Aortic smooth muscle cell (primary cell): ENCODE measurements at places on chromosomes 6 and 20. TPM values are rescaled to one million over a fixed set of nuclear protein-coding genes. Genes with fewer than 3 reads are reported as not detected.

Gene ZNF311
- 0.87 and 1.3 TPM in 2 replicates for total RNA-seq

Gene BTBD3
- 28.0 and 33.2 TPM in 2 replicates for total RNA-seq

Gene GABRR1
- not detected in 2 replicates for total RNA-seq

Gene RPS6KA2
- 64.6 and 84.6 TPM in 2 replicates for total RNA-seq

Gene NRSN1
- total RNA-seq, result not detected in 2 replicates

Gene SEMG1
- not detected in 2 replicates for total RNA-seq

Gene GSTA2
- total RNA-seq, result not detected in 2 replicates

Gene KIAA1586
- total RNA-seq, result 12.8 and 13.7 TPM in 2 replicates

Gene SLC52A3
- total RNA-seq, result not detected in 2 replicates

Gene HMGN3
- total RNA-seq, result 124 and 137 TPM in 2 replicates

Gene EDN1
- total RNA-seq, result 5.2 and 28.5 TPM in 2 replicates

Gene KHDRBS2
- total RNA-seq, result not detected in 2 replicates

Gene RAET1L
- total RNA-seq, result not detected in 2 replicates

Gene GABRR2
- 0.12 and 0.26 TPM in 2 replicates for total RNA-seq

Gene ISM1
- total RNA-seq, result 0.06 and 0.66 TPM in 2 replicates

Gene COX7A2
- total RNA-seq, result 122 and 170 TPM in 2 replicates

Gene UBR2
- total RNA-seq, result 27.6 and 33.4 TPM in 2 replicates

Gene WFDC9
- not detected in 2 replicates for total RNA-seq

Gene SLC32A1
- total RNA-seq, result not detected in 2 replicates

Gene TOX2
- total RNA-seq, result under 0.01 and 0.25 TPM in 2 replicates

Gene GNRH2
- total RNA-seq, result 0.26 and 0.50 TPM in 2 replicates

Gene BTNL2
- not detected in 2 replicates for total RNA-seq

Gene SLC17A1
- not detected in 2 replicates for total RNA-seq

Gene OXT
- not detected in 2 replicates for total RNA-seq
